ENCODE measurements at places on chromosomes 13 and 19.

DNA sequence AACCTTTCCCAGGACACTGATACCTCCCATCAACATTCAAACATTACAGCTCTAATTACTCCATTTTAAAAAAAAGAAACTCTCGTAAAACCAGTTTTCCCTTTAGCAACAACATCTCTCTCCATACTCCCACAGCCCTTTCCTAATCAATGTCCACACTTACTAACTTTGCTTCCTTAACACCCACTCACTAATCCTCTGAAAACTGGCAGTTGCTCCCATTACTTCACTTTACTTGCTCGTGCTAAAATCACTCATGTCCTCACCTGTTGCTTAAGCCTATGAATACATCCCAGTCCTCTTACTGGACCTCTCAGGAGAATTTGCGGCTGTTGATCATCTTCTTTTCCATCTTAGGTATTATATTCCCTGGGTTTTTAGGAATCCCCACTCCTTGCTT, 44.8 kb downstream of the RBM26 start:
- no peak for DNase-seq

DNA sequence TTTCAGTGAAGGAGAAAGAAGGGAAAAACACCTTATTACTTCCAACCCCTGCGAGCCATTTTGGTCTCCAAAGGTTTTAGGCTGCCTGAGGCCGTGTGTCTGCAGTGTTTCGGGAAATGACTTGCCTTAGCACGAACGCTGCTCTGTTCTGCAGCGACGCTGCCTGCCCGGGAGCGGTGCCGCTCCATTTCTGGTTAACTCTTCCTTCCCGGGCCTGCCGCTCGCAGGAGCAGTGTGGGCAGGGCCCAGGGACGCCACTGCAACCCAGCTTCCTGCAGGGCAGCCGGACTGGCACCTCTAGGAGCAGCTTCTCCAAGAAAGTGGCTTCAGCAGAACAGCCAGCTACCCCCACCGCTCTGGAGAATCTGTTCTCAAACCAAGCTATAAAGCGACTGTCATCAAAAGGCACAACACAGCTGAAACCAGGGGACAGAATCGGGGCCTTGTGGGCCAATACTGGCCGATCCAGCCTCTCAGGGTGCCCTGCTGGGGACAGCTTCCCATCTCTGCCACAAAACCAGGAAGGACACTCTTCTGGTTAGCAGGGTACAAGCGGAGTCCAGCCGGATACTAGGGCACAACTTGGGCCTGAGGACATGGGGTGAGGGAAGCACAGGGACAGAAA, 72.2 kb downstream of the KCTD15 start:
- no peak for DNase-seq

- DNase-seq, result no peak
Observed at GRCh38 chr13:88887045-88887662, 1216.0 kb downstream of the SLITRK5 start.

GRCh38 chr13:79290595-79291244, 115.3 kb downstream of the RBM26 start:
- DNase-seq, result no peak

DNA sequence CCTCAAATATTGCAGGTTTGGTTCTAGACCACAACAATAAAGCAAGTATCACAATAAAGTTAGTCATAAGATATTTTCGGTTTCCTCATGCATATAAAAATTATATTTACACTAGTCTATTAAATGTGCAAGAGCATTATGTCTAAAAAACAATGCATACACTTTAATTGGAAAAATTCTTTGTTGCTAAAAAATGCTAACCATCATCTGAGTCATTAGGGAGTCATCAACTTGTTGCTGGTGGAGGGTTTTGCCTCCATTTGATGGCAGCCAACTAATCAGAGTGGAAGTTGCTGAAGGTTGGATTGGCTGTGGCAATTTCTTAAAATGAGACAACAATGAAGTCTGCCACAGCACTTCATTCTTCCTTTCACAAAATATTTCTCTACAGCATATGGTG, 422.3 kb upstream of the GPC6 start:
- DNase-seq, result no peak

GRCh38 chr13:72850959-72851677, 69.2 kb downstream of the PIBF1 start:
- no peak for DNase-seq

DNA sequence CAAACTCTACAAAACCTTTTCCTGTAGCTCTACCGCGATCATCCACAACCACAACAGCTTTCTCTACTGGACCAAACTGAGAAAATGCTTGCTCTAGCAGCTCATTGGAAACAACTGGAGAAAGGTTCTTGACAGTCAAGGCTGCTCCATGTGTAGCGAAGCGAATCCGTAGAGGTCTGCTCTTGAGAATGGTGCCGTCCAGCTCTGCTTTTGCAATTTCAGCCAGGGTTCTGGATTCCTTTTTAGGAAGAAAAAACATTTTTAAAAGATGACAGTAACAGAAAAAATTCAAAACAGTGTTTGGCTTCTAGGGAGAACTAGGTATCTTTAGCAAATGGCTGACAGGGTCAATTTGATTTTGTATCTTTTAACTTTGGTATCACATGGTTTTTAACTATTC, 10.4 kb downstream of the PSPC1 start:
- DNase-seq, result no peak

DNA sequence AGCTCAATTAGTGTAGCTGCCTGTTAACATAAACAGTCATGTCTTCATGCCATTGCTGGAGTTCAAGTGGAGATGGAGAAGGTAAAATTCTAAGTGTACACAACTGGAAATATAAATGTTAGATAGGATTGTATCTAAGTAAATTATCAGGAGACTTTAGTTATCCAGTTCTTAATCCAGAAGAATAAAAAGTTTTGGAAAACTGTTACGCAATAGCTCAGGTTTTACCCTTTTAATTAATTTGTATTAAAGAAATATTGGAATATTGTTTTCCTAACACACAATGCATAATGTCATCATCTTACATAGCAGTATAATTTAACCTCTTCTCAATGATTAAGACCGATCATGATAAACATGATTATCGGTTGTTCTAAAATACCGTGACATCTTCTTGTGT, 2.8 kb downstream of the SLC10A2 start:
- no peak for DNase-seq

DNA sequence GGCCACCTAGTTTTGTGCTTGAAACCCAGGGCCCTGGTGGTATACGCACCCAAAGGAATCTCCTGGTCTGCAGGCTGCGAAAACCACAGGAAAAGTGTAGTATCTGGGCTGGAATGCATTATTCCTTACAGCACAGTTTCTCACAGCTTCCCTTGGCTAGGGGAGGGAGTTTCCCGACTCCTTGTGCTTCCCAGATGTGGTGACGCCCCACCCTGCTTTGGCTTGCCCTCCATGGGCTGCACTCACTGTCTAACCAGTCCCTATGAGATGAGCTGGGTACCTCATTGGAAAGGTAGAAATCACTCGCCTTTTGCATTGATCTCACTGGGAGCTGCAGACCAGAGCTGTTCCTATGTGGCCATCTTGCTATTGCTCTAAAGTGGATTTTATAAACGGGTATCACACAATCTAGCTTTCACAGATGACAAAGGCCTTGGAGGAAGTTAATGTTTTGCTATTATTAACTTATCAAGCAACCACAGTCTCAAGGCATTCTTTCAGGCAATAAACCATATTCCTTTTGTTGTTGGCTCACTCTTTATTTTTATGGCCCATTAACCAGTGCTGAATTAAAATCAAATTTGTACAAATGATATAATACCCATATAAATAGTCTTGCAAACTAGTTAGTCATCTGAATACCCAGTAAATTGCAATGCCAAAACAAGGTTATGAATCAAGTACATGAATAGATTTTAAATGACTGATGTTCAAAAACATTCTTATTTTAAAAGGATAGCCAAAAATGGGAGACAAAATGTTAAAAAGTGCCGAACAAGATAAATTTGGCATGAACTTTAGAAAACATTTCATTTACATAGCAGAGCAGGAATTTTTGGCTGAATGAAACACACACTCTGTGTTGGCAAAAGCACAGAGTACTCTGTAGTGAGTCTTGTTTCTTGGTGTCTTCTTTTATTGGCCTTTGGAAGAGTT, 475.4 kb upstream of the ARGLU1 start:
- no peak for DNase-seq

DNA sequence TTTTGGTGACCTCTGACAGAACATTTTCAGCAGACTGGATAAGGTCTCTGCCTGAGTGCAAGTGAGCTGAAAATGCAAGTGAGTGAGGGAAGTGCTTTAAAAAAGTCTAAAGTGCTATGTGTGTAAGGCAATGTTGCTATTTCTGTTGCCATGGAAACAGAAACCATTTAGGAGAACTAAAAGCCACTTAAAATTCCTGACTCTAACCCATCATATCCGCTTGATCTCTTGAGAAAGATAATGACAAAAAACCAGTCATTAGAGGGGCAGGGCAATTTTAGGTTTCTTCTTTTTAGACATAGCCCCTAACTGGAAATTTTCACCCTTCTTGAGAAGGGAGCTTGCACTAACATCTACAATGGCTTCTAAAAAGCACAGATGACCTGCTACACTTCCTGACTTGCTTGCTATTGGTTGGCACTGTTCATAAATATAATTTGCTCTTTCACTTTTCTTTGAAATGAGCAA, at the start of gene CYSLTR2:
Gene CYSLTR2 (plus strand): TSS at position 458 of the 468 bp plus-strand sequence. CDS start 52,889 bp downstream, outside the sequence.
- no peak for DNase-seq

DNA sequence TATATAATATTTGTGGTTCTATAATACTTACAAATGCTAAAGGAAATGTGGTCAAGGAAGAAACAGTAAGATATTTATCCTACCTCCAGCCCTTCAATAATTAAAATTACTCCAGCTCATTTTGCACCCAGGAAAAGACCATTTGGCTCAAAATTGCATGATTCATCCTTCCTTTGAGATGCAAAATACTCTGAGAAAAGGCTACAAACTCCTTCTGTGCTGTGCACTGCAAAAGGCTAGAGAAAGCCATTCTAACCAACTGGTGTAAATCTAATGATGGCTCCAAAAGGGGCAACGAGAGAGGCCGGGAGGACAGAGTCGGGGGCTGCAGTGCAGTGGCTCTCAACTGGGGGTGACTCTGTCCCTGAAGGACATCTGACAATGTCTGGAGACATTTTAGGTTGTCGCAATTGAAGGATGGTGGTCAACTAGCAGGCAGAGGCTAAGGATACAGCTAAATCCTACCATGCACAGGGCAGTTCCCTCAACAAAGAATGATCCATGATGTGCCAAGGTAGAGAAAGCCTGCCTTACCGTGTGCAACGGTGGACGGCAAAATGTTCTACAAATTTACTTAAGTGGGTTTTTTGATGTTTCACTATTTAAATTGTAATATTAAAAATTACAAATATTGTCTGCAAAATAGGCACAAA, 32.6 kb downstream of the SLC7A1 start:
- DNase-seq, result no peak

DNA sequence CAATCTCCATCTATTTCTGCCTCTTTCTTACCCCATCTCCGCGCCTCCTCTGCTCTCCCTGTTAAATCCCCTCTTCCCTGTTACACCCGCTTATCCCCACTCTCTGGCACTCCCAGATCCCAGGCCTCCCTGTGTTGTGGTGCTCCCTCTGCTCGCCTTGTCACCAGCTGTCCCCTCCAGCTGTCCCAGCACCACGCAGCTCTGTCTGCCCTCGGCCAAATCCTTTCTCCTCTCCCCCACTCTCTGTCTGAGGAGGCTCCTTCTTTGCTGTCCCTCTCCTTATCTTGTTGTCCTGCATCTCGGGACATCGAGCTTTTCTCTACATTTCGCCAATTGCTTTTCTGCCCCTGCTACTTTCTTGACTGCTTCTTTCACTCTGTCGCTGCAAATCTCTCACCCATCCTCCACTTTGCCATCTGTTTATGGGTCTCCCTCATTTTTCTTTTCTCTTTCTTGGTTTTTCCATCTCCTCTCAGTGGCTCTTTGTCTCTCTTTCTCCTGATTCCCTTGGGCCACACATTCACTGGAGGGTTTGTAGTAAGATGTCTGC, 941 bp downstream of the ZNF160 start:
- DNase-seq, result no peak

DNA sequence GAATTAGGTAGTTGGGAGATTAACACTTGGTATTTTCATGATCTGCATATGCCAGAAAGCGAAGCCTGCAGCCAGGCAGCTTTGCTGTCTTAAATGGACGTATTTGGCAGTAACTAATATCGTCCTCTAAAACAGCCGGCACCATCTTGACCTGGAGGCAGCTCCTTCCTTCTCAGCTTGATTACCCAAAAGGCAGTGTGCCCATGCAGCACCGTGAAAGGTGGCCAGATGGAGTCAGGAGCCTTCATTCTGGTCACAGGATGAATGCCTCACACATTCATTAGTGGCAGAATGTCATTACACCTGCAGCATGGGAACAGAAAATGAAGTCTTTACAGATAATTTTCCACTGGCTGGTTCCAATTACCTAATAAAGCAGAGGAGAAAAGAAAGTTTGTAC, 59.0 kb upstream of the FLT1 start:
- DNase-seq, result no peak
